SK-N-DZ (cell line): ENCODE measurements at places on chromosomes 5 and 9.

GRCh38 chr9:120351106-120351505, 228.9 kb downstream of the CDK5RAP2 start:
- DNase-seq, result no peak

DNA sequence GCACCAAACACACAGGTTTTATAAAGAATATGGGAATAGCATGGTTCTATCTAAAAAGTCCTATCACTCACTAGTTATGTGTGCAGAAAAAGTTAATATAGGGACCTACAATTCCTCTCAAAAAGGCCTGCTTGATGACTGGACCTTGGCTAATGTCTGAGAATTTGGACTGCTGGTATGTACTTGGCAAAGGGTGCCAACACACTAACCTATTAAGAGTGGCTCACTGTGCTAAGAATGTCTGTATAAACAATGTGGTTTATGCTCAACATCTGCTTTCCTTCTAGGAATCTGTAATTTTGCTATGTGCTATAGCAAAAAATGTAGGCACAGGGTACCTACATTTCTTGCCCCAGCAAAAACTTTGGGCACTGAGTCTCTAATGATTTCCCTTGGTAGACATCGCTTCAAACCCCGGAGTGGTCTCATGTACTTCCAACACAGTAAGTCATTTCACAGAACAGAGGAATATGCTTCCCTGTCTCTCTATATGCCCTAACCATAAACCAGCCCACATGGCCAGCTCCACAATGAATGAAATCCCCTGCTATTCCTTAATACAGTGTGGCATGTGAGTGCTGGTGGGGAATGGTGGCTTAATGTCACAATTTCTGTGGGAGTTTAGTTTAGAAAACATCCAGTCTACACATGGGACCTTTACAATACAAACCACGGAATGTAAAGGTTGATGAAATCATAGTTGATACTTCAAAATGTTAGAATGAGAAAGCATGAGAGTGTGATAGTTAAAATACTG, 101.7 kb downstream of the UBAP2 start:
- DNase-seq, result no peak

DNA sequence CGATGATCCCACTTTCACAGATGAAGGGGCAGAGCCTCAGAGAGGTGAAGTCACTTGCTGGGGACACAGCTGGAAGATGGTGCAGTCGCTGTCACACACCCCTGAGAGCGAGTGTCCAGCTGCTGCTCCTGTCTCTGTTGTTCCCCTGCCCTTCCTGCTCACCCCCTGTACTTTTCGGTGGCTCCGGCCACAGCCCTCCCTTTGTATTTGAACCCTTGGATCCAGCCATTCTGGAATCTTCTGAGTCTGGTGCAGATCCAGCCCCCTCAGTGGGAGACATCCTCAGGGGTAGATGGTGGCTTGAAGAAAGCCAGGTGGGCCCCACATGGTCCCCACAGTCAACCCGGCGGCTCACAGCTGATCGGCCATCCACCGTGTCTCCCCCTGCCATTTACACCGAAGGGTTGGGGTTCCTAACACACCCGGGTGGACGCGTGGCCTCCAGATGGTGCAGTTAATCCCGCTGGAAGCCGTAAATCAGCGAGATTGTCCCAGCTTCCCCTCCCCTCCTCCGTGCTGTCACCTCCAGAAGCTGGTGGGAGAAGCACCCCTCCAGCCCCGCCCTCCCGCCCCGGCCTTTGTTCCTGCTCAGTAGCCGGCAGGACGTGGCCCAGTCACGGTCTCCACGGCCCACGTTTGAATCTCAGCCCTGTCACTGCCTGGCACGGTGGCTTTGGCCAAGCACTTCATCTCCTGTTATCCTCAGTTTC, 204.8 kb downstream of the C9orf50 start:
- DNase-seq, result peak; percentile 79

DNA sequence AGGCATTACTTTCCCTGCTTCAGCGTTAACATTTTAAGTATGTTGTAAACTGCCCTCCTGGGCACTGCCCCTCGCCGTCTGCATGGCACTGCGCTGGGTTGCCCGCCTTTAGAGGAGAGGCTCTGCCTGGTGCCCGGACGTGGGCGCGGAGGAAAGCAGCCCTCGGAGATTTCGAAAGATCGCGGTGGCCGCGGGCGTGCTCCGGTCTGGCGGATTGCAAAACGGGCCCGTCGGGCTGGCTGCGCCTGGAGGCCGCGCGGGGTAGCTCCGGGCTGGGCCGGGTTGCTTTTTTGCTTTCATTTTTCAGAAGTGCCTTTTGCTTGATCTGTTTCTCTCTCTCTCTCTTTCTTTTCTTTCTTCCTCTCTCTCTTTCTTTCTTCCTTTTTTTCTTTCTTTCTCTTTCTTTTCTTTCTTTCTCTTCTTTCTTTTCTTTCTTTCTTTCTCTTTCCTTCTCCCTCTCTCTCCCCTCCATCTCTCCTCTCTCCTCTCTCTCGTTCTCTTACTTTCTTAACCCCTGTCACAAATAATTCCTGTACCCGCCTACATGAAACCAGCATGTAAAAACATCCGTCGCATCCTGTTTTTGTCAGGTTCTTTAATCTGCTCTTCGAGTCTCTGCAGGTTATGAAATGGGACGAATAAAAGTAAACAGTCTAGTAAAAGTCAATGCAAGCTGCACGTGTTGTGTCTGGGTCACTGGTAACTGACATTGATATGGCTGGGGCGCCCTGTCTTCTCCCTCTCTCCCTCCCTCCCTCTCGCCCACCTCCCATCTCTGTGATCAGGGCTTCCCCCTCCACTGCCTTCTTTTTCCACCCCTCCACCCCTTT, 1.7 kb downstream of the FST start:
- no peak for DNase-seq

DNA sequence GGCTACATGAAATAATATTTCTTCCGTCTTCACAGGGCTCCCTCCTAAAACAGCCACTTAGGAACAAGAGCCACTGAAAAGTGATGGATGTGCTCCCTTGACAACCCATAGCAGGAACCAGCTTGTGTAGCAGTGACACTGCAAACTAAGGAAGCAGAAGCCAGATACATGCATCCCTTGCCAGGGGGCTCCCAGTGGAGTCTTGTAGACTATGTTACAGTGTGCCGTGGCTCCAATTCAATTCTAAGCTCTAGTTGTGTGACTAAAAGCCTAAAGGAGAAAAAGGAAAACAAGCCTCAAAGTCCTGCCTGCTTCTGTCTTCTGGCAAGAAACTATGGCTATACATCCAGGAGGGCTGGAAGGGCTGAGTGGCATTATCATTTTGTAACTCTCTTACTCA, 12.2 kb upstream of the TAF1L start:
- no peak for DNase-seq

DNA sequence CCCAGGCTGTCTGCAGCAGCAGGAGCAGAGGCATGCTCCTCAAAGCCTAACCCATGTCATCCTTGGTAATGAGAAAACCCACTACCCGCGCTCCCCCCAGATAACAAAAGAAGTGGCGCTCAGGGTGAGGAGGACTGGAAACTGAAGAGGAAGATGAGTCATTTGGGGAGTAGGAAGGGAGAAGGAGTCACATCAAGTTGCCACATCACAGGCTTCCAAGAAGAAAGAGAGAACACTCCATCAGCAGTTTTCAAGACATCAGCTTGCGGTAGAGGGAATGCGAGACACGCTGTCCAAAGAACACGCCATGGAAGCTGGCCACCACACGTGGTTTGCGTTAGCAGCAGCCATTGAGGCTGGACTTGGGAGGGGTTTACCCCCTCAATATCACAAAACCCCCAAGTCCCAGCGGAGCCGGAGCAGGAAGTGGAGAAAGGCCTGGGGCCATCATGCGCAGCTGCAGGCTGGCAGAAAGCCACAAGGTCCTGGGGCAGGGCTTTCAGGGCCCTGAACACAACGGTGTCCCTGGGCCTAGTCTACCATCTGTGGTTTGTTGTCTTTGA, 41.5 kb downstream of the SH3PXD2B start:
- DNase-seq, result no peak

DNA sequence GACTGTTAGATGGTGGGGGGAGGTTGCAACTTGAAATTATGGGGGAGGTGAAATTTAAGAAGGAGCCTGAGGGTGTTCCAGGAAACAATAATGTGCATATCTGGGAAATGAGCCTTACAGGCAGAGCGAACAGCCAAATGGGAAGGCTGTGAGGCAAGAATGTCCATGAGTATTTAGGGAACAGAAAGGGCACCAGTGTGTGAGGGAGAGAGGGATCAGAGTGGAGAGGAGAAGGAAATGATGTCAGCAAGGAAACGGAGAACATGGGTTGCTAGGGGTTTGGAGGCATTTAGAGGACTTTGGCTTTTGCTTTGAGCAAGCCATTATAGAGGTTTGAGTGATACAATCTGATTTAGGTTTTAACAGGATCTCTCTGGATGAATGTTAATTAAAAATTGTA, 285.4 kb downstream of the TLE4 start:
- DNase-seq, result no peak

DNA sequence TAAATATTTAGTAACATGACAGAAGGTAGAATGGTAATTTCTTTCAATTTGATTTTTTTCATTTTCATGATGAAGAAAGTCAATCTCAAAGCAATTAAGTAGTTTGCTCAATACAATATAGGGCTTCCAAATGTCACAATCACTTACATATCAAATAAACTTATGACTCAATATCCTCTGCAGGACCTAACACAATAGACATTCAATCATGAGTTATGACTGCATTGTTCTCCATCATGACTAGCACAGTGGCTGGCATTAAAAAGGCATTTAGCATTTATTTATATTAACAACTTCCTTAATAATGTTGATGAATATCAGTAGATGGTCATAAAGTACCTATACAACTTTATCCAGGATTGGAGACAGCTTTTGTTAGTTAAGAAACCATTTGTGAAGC, 1499.6 kb downstream of the EFNA5 start:
- no peak for DNase-seq

- DNase-seq, result no peak
Measured at GRCh38 chr5:36619012-36619635, 12.7 kb downstream of the SLC1A3 start.

DNA sequence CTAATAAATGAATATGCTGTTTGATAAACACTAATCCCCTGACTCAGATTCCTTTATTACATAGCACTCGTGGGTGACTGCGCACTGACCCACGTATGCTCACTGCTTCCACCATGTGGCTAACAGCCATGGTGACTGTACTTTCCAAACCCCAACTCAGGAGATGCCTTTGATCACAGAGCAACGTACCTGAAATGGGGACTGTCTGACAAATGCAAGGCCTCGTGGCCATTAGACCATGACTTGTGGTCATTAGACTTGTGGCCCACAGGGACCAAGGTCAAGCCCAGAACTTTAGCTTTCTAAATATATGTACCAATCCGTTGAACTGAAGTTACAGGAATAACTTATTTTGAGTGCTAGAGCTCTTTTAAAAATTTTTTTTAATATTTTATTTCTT, 46.6 kb downstream of the CYFIP2 start:
- peak; percentile 56 for DNase-seq

DNA sequence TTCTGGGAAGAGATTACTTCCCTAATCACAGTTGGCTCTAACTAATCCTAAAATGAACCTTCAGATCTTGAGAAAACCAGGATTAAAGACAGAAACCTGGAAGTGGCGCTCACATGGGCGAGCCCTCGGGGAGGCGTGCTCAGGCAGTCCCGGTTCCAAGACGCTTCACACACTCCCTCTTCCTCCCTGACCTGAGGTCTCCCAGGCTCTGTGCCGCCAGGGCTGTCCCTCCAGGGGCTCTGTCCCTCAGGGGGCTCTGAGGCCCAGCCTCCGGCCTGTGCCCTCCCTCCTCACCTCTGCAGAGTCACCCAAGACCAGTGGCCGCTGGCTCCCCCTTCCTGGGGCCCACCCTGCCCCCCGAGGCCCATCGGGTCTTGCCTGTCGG, 10.2 kb downstream of the SLC9A3 start:
- no peak for DNase-seq

DNA sequence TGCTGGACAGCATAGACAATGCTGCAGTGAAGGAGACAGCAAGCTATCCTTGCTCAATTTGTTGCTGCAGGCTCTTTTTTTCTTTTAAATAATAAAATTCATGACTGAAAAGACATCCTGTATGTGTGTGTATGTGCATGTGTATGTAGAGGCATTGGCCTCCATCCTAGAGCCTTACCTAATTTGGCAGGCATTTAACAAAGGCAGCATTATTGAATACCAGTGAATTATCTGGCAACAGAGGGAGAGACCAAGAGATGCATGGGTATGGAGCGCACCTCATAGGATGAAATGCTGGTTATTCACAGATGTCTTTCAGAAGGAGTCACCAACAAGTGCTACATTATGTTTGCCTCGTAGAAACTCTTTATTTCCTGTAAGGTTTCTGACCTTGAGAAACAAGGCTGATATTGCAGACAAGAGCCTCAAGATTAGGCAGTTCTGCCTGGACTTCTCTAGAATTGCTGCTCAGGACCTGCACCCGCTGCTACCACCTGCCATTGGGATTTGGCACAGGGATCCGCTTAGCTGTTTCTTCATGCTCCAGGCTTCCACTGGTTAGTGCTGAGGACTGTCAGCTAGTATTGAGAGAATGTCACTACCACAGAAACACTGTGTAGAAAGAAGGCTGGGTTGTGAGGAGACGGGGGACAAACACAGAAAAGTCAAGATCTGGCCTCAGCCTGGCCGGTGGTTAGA, 247.7 kb upstream of the RFX3 start:
- DNase-seq, result no peak

DNA sequence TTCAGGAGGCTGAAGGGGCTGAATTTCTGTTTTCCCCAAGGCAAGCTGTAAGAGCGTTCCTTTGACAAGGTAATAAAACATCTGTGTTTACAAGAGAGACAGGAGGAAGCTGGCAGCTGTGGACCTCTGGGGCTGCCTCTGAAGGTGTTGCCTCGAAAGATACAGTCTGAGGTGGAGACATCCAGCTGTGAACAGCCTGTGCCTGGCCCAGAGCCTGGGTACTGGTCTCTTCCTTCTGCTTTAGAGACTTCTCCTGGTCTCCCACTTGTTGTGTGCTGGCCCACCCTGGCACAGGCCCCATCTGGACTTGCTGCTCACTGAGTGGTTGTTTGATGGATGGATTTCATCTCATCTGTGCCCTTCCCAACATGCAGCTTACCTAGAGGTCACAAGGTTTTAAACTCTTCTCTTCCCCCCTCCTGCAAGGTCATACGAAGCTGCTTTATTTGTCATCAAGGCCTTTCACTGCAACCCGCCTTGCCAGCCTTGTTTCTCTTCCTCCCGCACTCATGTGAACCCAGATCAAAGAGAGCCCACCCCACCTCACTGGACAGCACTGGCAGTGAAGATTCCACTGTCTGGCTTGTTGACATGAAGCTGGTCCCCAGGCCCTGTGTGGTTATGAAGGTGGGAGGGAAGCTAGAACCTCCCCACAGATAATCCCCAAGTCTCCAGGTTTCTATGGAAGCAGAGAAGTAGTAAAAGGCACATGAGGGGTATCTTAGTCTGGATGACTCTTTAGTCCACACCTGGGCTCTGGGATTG, 35.0 kb upstream of the ALDH1B1 start:
- DNase-seq, result no peak

- no peak for DNase-seq
Measured at GRCh38 chr9:11992866-11993265, 700.3 kb upstream of the TYRP1 start.

- DNase-seq, result peak; percentile 34
Measured at GRCh38 chr9:22005021-22005701, 3.9 kb downstream of the CDKN2B start.

DNA sequence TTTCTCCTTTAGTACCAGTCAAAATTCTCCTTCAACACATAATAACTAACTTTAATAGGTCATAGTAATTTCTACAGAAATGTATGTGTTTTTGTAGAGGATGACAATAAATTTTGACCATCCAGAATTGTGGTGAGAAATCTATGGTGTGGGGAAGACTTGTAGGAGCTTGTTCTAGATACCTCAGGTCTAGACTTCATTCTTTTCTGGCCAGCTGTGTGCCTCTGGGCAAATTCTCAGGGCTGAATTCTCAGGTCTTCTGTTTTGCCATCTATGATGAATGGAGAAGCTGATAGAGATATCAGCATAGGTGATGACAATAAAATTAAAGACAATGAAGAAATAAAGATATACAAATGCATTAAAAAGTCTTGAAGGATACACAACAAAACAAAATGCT, 298.6 kb upstream of the MEF2C start:
- DNase-seq, result no peak
